Epithelial cell of proximal tubule (primary cell): ENCODE measurements at places on chromosomes 5 and 9.

DNA sequence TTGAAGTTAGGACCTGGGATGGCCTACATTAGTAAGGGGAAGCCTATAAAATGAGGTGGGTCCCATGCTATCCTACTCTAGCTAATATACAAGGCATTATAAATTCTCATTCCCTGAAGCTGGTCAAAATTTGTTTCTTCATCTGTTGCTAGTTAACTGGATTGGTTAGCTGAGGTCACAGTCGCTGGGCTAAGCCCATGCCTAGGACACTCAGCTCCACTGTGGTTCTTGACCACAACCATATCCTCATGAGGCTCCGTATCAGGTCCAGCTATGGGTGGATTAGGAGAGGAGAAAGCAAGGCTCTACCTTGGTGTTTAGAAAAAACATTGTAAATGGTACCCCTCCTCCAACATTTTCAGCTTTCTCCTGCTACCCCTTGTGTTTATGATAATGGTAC lies 52.8 kb upstream of the RAI14 start:
- no peak for DNase-seq

DNA sequence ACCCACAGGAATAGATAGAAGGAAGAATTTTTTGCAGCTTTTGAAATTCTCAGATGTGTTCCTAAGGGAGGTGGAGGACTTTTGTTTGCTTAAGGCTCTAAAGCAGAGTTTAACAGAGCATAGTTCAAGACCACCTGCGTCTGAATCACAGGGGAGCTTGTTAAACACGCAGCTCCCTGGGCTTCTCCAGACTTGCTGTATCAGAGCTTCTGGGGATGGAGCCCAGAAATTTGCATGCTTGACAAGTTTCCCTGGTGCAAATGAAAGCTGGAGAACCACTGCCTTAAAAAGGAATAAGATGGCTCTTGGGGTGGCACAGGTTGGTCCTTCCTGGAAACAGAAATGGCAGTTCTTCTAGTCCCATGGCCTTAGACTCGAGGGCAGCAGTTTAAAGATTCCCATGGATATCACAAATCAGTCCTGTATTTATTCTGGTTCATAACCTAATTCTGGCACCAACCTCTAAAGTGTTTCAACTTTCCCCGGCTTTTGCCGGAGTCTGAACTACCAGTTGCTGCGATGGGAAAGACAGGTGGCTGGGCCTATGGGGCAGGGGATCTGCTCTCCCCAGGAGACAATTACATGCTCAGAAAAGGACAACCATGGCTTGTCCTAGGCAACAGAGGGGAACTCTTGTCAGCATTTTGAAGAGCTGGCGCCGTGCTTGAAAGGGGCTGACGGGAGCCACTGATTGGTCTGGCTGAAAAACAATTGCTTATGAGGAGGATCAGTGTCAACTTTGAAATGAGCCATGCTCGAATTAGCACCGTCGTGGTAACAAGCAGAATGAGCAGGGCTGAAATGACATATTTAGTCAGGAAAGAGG lies 599.6 kb downstream of the CCDC171 start:
- no peak for DNase-seq

- DNase-seq: no peak
These were observed 12.3 kb upstream of the ADGRV1 start for GRCh38 chr5:90546216-90546837.

- DNase-seq: no peak
These were observed 64.7 kb downstream of the FGF1 start for GRCh38 chr5:142621227-142621626.

DNA sequence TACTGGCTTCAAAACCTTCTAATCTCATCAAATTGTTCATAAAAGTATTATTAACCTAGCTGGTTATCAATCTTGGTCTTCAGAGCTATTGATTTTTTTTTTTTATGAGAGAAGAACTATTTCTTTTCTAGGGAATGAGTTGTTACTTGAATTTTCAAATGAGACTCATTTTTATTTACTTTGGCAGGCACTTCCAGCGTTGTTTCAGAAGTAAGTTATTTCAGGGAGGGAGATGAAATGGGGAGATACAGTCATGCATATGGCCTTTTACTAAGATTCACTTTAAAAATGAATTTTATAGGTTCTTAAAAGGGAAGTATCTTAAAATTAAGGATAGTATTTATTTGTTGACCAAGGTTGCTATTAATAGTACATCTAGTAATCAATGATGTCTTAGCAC lies 129.6 kb downstream of the IZUMO3 start:
- DNase-seq: no peak

DNA sequence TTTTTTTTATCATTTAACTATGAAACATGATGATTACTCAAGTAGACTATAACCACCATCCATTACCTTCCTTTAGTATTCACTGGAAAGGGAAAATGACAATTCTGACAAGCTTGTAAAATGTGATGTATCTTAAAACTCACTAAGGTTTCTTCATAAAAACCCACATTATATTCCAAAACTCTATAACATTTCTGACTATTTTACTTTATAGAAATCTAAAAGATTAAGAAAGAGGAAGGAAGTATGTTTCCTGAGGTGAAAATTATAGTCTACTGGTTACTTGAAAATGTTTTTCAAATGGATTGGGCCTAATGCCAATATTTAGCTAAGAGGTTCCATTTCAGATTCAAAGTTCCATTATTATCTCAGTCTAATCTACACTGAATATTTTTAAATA lies 1982.2 kb upstream of the C9orf72 start:
- DNase-seq: no peak

- DNase-seq: no peak
These were observed 68.1 kb upstream of the MRPS30 start for GRCh38 chr5:44740660-44741059.

DNA sequence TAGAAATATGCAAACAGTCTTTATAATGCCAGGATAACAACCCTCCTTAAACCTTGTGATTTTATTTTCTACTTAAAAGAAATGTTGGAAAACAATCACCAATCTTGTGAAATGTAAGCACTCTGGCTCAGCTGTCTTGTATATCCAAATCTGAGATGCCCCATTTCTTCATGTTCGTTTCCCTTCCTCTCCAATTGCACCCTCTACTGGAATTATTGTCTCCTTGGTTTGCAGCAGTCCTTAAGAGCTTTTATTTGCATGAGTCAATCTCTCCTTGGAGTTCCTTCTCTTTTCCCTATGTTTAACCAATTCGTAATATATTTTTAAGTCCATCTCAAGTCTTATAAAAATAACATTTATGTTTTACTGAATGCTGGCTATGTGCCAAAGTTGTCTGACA lies 362.0 kb upstream of the CDH10 start:
- DNase-seq: no peak

GRCh38 chr5:174425964-174426290 lies 298.5 kb upstream of the MSX2 start:
- DNase-seq: no peak
